Adrenal gland (tissue), 19 donors: ENCODE measurements at places on chromosomes 6 and 20. TPM values are rescaled to one million over a fixed set of nuclear protein-coding genes. Genes with fewer than 3 reads are reported as not detected.

DNA sequence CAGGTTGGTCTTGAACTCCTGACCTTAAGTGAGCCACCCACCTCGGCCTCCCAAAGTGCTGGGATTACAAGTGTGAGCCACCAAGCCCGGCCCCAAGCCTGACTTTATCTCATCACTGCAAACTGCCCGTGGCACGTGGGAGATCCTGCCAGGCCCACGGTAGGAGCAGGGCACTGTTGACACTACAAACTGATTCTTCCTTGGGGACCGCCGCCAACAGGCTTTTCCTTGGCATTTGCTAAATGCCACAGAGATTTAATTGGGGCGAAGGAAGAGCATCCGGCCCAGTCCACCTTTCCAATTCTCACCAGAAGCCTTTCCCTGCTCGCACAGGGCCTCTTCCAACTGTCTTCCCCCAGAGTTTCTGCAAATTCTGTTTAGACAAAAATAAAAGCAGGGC is 11.0 kb downstream of the ATP9A start:
- H3K27ac ChIP-seq, result peak overlapping the region; percentile 14
- no peaks in the 10 kb centered on the region for H3K36me3 ChIP-seq
- peak; percentile 75 for DNase-seq
- peaks cover 5% of the 10 kb centered on the region for H3K4me1 ChIP-seq

DNA sequence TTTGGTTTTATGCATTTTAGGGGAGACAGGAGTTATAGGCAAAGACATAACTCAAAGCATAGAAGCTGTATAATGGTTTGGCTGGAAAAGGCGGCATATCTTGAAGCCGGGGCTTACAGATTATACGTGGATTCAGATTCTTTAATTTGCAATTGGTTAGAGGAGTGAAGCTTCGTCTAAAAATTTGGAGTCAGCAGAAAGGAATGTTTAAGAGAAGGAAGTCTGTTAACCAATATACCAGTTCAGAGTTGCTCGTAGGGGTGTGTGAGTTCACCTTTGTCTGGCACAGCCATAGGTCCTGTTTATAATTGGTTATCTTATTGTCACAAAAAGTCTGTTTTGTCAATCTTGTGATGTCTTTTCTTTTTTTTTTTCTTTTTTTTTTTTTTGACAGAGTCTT is 8.9 kb downstream of the ARHGAP40 start:
- H3K36me3 ChIP-seq, result no peaks in the 10 kb centered on the region
- H3K27me3 ChIP-seq, result peaks cover 7% of the 10 kb centered on the region
- H3K4me3 ChIP-seq, result no peak overlapping the region
- H3K27ac ChIP-seq, result no peak overlapping the region
- H3K4me1 ChIP-seq, result no peaks in the 10 kb centered on the region
- DNase-seq, result no peak

APMAP gene
- 45.8 TPM for total RNA-seq

DNA sequence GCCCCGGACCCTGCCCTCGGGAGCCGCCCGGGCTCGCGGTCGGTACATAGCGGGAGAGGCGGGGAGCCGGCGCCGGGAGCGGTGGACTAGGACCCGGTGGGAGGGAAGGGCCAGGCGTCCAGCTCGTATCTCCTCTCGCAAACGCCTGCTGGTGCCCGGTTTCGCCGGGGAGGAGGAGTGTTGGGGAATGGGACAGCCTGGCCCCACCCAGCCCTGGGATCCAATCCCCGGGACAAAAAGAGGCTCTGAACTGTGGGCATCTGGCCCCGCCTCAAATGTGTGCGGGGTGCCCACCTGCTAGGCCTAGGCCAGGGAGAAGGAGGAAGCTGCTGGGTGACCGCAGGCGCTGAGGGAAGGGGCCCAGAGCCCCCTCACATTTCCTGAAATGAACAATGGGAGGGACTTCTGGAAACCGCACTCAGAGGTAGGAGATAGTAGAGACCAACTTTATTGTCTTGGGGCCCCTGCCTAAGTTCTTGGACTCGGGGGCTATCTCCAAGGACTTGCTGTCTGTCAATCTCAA is at the start of gene KCNK17:
Gene KCNK17, minus strand, starts transcription at position 147 of the 523 bp plus-strand sequence. Its CDS starts 99 bp downstream, at position 48.
- no peak for DNase-seq
- H3K4me3 ChIP-seq, result no peak within 1 kb of the TSS
- H3K4me1 ChIP-seq, result peaks cover 7% of the 10 kb centered on the region
- H3K27me3 ChIP-seq, result peaks cover 29% of the 10 kb centered on the region
- no peak within 1 kb of the TSS for H3K27ac ChIP-seq

DNA sequence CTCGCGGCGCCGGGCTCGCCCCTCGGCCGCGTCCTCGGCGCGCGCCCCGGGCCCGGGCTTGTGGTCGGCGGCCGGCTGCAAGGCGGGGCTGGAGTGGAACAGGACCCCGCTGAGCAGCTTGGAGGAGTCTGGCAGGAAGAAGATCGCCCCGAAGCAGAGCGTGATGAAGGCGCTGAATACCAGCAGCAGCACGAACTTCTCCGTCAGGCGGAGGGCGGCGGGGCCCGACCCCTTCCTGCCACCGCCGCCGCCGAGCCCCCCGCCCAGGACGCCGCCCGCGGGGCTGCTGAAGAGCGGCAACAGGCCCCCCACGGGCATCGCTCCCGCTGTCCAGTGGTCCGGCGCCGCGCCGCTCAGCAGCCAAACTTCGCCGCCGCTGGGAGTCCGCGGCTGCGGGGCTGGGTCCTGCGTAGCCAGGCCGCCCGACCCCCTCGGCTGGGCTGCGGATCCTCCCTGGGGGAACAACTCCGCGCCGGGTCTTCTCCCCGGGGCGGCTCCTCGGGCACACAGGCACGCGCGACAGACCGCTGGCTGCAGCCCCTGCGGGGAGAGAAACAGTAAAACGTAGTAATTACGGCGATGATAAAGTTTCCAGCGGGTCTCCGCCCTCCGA is 707 bp downstream of the MAN1A1 start:
- no peaks in the 10 kb centered on the region for H3K27me3 ChIP-seq
- peaks cover 16% of the 10 kb centered on the region for H3K4me1 ChIP-seq
- peak overlapping the region; percentile 98 for H3K27ac ChIP-seq
- H3K36me3 ChIP-seq, result no peaks in the 10 kb centered on the region
- DNase-seq, result no peak
- H3K4me3 ChIP-seq, result peak overlapping the region; percentile 81

CLPSL2 gene
- not detected for total RNA-seq

MTO1 gene
- 22.2 TPM for total RNA-seq
